ENCODE measurements at places on chromosomes 12 and 14.

DNA sequence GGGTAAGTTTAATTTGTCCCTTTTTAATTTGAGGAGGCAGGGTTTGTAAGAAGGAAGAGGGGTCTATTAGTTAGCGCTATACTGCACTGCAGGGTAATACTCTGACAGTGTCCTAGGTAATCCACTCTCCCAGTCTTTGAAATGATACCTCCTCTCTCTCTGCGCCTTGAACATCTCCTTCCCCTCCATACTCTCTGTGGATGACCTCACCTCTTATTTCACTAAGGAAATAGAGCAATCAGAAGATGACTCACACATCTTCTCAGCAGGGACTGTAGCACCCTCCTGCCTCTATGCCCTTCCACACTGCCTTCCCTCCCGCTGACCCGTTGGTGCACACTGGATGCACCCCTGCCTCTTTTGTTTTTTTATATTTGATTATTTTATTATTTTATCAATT lies 94.2 kb downstream of the GRIP1 start:
- DNase-seq, result no peak

DNA sequence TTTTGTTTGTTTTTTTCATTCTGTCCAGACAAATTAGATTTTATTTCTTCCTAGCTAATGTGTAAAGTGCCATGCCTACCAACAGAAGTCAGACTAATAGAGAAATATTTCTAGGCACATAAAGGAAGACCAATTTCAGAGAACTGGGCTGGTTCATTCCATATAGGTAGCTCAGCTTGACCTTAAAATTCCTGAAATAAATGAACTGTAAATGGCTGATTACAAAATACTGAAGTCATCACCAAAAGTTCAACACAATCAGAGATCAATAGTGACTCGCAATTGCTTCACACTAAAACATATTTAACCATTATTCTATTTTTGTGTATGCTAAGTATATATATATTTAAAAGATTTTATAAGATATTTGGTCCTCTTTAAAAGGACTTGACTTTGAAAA lies 34.2 kb downstream of the PTPRB start:
- DNase-seq, result no peak

DNA sequence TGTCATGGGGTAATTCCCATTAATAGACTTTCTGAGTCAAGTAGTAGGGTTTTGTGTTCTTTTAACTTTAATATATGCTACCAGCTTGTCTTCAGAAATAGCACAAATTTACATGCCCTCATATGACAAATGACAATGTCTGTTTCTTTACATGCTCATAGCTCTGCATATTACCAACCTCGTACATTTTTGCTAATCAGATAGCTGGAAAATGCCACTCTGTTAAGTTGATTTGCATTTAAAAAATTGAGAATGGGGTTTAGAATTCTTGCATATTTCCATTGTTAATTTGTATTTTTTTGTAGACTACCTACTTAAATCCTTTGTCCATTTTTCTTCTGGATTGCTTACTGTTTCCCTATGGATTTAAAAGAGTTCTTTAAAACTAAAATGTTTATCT lies 31.2 kb downstream of the SERPINA1 start:
- DNase-seq, result no peak

- no peak for DNase-seq
Measured at GRCh38 chr14:51602310-51602709, 49.4 kb upstream of the FRMD6 start.

DNA sequence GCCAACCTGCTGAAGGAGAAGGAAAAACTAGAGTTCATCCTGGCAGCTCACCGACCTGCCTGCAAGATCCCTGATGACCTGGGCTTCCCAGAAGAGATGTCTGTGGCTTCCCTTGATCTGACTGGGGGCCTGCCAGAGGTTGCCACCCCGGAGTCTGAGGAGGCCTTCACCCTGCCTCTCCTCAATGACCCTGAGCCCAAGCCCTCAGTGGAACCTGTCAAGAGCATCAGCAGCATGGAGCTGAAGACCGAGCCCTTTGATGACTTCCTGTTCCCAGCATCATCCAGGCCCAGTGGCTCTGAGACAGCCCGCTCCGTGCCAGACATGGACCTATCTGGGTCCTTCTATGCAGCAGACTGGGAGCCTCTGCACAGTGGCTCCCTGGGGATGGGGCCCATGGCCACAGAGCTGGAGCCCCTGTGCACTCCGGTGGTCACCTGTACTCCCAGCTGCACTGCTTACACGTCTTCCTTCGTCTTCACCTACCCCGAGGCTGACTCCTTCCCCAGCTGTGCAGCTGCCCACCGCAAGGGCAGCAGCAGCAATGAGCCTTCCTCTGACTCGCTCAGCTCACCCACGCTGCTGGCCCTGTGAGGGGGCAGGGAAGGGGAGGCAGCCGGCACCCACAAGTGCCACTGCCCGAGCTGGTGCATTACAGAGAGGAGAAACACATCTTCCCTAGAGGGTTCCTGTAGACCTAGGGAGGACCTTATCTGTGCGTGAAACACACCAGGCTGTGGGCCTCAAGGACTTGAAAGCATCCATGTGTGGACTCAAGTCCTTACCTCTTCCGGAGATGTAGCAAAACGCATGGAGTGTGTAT lies 2.4 kb downstream of the FOS start:
- no peak for DNase-seq

DNA sequence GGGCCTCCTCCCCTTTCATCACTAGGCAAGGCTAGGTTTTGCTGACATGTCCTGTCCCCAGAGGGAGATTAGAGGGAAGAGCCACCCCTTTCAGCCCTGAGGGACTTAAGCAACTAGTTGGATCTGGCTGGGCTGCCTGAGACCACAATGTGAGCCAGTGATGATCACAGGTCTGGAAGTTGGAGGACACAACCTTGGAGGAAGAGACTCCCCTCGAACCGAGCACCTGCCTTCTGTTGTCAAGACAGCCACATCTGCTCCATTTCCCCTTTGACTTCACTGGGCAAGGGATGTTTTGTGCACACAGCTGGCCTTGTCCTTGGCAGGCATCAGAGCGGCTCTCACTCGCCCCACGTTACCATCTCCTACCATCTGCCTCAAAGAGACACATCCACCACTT lies 31.4 kb downstream of the MVK start:
- DNase-seq, result no peak

DNA sequence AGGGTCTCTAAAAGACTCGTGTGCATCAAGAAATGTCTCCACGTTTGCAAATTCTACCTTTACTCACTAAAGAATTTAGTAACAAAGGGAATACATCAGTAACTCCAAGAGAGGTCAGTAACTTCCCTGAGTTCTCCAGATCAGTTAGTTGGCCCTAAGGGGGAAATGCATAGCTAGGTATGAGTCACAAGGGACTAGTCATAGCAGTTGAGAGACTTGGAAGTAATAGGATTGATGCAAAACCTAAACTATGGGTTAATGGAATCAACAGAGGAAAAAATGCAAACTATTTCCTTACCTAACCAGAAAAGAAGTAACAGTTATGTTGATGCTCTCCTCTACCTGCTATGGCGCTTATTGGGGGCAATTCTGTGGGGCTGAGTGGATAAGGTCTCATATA lies 148.8 kb upstream of the GARIN6 start:
- no peak for DNase-seq

GRCh38 chr14:61145903-61146481 lies 135.1 kb downstream of the TMEM30B start:
- DNase-seq, result peak; percentile 33

- peak; percentile 29 for DNase-seq
Measured at GRCh38 chr14:91303091-91303923, 58.8 kb upstream of the GPR68 start.

GRCh38 chr14:98137131-98138025 lies 1134.6 kb downstream of the BCL11B start:
- DNase-seq, result peak; percentile 93

- DNase-seq, result no peak
Measured at GRCh38 chr12:43357141-43357540, 194.9 kb downstream of the ADAMTS20 start.

DNA sequence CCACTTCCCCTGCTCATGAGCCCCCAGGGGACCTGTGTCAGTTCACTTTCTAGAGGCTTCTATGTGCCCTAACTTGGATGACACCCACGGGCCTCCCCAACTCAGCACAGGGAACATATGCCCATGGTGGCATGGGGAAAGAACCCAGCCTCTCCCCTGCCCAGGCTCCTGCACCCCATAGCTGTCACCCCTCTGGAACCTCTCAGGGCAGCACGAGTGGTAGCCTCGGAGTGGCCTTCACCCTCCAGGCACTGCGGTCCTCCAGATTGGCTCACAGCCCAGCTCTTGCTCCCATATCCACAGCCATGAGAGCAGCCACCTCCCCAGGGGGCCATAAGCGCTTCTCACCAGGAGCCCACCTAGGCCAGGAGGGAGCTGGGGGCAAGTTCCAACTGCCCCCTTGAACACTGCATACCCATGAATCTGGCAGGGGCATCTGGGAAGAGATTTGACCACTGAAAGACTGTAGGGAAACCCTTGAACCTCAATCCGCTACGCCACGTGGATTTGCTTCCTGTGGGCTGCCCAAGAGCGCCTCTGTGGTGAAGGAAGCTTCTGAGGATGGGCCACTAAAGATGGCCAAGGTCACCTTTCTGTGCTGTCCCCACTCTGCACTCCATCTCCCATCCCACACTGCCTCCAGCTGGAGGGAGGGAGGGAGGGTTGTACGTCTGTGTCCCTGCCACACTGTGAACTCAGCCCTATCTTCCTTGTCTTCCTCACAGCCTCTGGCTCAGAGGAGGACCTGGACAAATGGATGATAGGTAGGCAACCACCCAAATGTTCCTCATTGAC lies 11.9 kb downstream of the PLD4 start:
- no peak for DNase-seq

DNA sequence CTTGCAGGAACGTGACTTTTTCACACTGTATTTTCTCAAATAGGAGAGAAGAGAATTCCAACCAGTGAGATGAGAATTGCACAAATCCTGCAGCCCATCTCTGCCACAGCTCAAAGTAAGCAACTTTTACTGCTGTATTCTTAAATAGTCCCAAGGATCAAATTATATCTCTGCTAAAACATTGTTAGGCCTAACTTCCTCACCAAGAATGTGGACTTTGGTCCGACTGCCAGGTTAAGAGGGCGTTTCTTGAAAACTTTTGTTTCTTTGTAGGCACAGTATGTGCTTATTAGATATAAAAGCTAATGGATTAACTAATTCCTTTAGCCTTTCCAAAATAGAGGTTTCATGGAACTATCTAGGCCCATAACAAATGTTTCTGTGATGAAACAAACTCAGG lies 61.4 kb upstream of the IFNG-AS1 start:
- no peak for DNase-seq

GRCh38 chr14:95948558-95948981 lies 71.9 kb downstream of the TUNAR start:
- no peak for DNase-seq

GRCh38 chr12:11877869-11878780 lies 192.6 kb upstream of the BCL2L14 start:
- no peak for DNase-seq
